AG04450 (cell line): ENCODE measurements at places on chromosomes 4 and X.
A peak's percentile ranks its signal among the peaks of the same experiment; 100 is the strongest.

DNA sequence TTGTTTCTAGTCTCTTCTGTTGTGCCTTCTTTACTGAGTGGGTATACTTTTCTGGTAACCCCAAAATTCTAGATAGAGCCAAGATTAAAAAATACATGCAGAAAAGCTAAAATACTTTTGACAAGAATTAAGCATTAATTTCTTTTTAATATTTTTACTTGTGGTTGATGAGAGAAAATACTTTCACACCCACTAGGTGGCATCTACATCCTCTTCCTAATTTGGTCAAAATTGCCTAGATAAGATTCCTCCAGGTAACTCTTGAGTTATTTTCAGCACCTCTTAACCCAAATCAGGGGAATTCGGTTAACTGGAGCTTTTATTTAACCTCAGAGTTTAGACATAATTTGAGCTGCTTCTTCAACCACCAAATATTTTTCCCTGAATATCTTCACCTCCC lies 28.4 kb upstream of the COX7B2 start:
- no peak for DNase-seq

- DNase-seq: no peak
Observed at GRCh38 chr4:158913766-158914165, 144.9 kb downstream of the FNIP2 start.

DNA sequence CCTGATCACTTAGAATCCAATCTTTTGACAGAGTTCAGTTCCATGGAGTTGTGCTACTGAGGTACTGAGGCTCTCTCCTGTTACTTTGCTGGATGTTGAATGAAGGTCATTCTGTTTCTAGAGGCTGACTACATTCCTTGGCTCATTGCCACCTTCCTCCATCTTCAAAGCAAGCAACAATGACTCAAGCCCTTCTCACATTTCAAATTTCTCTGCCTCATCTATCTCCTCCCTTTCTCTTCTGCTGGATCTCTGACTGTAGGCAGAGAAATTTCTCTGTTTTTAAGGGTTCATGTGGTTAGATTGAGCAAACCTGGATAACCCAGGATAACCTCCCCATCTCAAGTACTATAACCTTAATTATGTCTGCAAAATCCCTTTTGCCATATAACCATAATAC lies 775.4 kb downstream of the STPG2 start:
- no peak for DNase-seq

DNA sequence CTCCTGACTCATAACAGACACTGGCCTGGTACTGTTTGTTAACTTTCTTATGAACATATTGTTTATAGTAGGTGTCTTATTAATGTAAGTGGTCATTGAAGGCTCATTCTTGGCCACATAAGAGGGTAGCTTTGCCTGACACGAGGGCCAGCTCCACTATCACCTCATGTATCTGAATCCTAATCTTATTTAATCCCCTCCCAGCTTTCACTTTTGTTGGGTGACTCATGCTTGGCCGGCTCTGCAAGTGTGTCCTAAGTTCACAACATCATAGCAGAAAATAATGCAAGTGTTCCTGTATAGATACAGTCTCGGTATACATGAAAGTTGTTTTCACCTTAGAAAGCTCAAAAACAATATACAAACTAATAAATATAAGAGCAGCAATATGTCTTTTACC lies 283.8 kb downstream of the IQCM start:
- DNase-seq: peak; percentile 21

DNA sequence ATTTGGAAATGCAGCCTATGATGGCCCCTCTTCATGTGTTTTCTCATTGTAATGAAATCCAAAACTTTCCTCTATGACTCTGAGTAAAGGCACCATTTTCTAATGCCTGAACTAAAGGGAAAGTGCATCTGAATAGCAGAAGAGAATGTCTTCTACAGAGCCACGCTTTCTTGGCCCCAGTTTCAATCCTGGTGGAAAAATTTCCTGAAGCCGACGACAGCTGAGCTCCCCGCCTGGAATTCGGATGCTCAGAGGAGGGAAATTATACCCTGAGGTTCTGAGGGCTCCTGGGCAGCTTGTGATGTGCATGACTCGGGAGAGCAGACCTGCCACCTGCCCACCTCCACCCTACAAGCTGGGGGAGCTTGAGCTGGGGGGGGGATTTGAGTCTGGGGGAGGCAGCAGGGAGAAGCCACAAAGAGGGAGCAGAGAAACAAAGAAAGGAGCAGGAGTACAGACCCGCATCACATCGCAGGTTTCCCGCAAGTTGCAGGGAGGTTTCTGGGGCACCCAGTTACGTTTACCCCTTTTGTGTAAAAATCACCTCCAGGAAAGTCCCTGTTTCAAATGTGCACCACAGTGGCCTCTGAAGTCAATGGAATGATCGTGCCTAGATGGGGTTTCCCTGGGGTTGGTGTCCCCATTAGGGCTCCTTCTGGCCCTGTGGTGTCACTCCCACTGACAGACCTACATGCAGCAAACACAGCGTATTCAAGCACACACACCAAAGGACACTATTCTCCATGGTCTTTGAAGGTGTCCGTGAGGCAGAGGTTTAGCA lies 145.6 kb upstream of the RBPJ start:
- no peak for DNase-seq
